Activated CD8-positive, alpha-beta T cell treated with anti-CD3 and anti-CD28 coated beads for 36 hours (primary cell): ENCODE measurements at places on chromosomes 2 and 18. TPM values are rescaled to one million over a fixed set of nuclear protein-coding genes. Genes with fewer than 3 reads are reported as not detected.

The TUBB8B gene
- not detected for total RNA-seq

The SLC20A1 gene
- 52.8 TPM for total RNA-seq

GRCh38 chr18:63799189-63799588 lies 24.0 kb downstream of the SERPINB7 start:
- no peaks in the 10 kb centered on the region for H3K4me1 ChIP-seq
- no peak overlapping the region for H3K4me3 ChIP-seq
- no peak overlapping the region for H3K27ac ChIP-seq
- peaks cover 3% of the 10 kb centered on the region for H3K27me3 ChIP-seq
- H3K36me3 ChIP-seq = no peaks in the 10 kb centered on the region

GRCh38 chr2:42935692-42936671 lies 143.6 kb upstream of the HAAO start:
- no peaks in the 10 kb centered on the region for H3K36me3 ChIP-seq
- H3K4me3 ChIP-seq = no peak overlapping the region
- no peaks in the 10 kb centered on the region for H3K27me3 ChIP-seq
- DNase-seq = peak; percentile 42

GRCh38 chr2:33482518-33482917 lies 6.1 kb downstream of the RASGRP3 start:
- no peak overlapping the region for H3K27ac ChIP-seq
- no peak for DNase-seq

- DNase-seq = no peak
- no peaks in the 10 kb centered on the region for H3K27me3 ChIP-seq
- no peak overlapping the region for H3K4me3 ChIP-seq
Measured at GRCh38 chr2:238123218-238123971, 15.1 kb upstream of the KLHL30 start.

GRCh38 chr2:240136671-240137292 lies 677 bp upstream of the COPS9 start:
- peaks cover 10% of the 10 kb centered on the region for H3K36me3 ChIP-seq
- H3K4me3 ChIP-seq = peak overlapping the region; percentile 93
- peaks cover 27% of the 10 kb centered on the region for H3K4me1 ChIP-seq
- peaks cover 1% of the 10 kb centered on the region for H3K27me3 ChIP-seq
- peak overlapping the region; percentile 84 for H3K27ac ChIP-seq
- peak; percentile 37 for DNase-seq

GRCh38 chr2:142509401-142509800 lies 368.1 kb upstream of the KYNU start:
- no peaks in the 10 kb centered on the region for H3K4me1 ChIP-seq
- H3K4me3 ChIP-seq = no peak overlapping the region
- H3K27ac ChIP-seq = no peak overlapping the region
- no peak for DNase-seq

DNA sequence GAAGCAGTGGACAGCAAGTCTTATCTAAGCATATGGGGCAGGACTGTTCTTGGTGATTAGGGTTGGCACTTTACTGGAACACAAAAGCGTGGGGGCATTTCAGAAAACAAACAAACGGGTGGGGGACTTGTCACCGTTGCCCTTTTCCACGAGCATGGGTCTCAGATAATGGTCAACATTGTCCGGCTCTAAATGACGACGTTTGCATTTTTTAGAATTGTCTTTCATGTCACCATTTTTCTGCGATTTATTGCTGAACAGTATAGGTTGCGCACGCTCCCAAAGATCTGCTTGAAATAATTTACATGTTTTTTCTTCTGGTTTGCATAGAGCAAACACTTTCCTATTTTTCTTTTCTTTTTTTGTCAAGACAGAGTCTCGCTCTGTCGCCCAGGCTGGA lies 46.6 kb upstream of the TBC1D8 start:
- DNase-seq = no peak
- no peak overlapping the region for H3K27ac ChIP-seq
- no peaks in the 10 kb centered on the region for H3K4me1 ChIP-seq
- no peaks in the 10 kb centered on the region for H3K27me3 ChIP-seq
- H3K36me3 ChIP-seq = no peaks in the 10 kb centered on the region

GRCh38 chr2:27041752-27042151 lies 9.0 kb downstream of the TMEM214 start:
- H3K36me3 ChIP-seq = peaks cover 23% of the 10 kb centered on the region
- H3K4me3 ChIP-seq = no peak overlapping the region
- no peaks in the 10 kb centered on the region for H3K4me1 ChIP-seq
- H3K27me3 ChIP-seq = no peaks in the 10 kb centered on the region
- no peak overlapping the region for H3K27ac ChIP-seq

DNA sequence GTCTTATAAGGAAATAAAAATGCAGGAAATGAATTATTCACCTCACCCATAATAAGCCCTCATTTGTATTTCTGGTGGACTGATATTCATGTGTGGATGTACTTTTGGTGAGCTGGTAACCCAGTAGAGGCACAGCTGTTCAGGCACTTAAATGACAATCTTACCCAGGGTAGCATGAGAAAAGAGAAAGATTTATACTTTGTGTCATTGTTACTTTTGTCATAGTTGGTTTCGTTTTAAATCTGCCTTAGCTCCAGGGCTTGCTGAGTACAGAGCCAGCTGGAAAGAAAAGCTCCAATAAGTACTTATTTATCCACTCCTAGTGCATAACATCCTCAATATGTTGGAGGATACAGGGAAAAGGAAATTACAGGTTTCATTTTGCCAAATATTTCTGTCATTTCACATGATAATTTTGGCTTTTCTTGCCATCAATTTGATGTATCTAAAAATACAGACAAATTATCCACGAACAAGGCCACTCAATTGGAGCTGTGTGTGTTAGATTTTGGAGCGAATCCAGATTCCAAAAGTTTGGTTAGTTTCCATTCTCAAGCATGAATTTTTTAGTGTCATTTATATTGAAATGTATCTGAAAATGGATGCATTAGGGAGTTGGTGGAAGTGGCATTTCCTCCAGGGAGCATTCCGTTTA lies 1276.1 kb upstream of the FAM98A start:
- DNase-seq = no peak
- H3K36me3 ChIP-seq = no peaks in the 10 kb centered on the region
- no peaks in the 10 kb centered on the region for H3K27me3 ChIP-seq
- H3K27ac ChIP-seq = no peak overlapping the region
- H3K4me1 ChIP-seq = no peaks in the 10 kb centered on the region
